Left ventricle myocardium superior (tissue), 1 donor: ENCODE measurements at places on chromosomes 12 and 14. TPM values are rescaled to one million over a fixed set of nuclear protein-coding genes. Genes with fewer than 3 reads are reported as not detected.
A peak's percentile ranks its signal among the peaks of the same experiment; 100 is the strongest.

DNA sequence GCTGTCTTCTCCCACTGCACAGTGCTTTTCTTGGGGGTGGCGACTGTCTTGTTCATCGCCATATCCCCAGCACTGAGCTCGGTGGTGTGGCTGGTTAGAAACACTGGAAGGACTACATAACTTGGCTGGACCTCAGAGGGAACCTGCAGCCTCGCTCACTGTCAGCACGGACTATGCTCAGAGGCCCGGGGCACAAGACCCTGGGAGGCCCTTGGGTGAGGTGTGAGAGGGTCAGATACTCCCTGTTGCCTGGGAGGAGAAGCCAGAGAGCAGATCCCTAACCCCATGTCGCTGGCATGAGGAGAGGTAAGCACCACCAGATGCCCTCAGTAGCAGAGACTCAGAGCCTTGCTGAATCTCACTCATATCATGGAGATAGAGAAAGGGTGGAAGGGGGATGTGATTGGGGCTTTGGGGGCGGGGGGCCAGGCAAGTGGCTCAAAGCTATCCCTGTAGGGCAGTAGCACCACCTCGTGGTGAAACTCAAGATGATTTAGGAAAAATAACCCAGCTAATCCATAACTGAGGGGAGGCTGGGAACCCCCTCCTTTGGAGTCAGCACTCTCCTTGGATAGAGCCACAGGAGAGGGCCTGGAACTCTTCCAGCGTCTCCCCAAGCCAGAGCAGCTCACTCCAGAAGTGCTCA lies 18.7 kb upstream of the HDAC7 start:
- no peak for DNase-seq

SYT1 gene
- total RNA-seq, result 0.17 TPM

- DNase-seq, result no peak
Measured at GRCh38 chr12:27672643-27673042, 23.6 kb upstream of the REP15 start.

DNA sequence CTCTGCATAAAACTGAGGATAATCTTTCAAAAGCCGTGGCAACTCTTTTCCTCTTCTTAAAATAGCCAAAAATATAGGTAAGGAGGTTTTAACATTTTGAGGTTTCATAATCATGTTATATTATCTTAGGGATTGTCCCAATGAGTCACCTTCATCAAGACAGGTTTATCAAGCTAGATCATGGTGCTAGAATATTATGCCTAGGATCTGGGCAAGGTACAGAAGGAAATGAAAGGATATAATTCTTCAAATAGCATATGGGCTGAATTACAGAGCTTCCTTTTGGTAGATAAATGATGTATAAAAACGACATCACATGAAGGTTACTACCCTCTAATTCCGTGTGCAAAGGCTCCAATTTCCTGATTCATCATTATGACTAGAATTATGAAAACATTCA lies 28.6 kb upstream of the TBC1D15 start:
- no peak for DNase-seq

ISM2 gene
- total RNA-seq, result 0.25 TPM

- no peak for DNase-seq
Measured at GRCh38 chr14:20630340-20631022, 11.0 kb downstream of the OR6S1 start.

- no peak for DNase-seq
Measured at GRCh38 chr14:77708749-77709148, 846 bp downstream of the SLIRP start.

DNA sequence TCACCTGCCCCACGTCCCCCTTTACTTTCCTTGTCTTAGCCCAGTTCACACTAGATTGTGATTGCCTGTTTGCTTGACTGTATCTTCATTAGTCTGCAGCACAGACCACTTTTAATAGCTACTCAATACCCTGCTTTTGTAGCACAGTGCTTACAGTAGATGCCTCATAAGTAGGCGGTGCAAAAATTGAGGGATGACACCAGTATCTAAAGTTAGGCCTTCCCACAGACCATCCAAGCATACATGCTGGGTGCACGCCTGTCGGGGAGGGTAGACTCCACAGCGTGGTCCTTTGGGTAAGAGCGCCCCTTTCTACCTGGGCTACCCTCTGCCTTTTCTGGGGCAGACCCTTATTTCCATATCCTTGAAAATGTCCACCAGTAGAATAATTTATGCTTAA lies 140.8 kb downstream of the GCH1 start:
- DNase-seq, result no peak

GRCh38 chr12:4817880-4818279 lies 91.8 kb upstream of the KCNA1 start:
- peak; percentile 57 for DNase-seq

GRCh38 chr12:17371491-17372215 lies 718.3 kb downstream of the RERGL start:
- no peak for DNase-seq

- DNase-seq, result no peak
Measured at GRCh38 chr12:39866135-39866534, 239.7 kb downstream of the SLC2A13 start.

DNA sequence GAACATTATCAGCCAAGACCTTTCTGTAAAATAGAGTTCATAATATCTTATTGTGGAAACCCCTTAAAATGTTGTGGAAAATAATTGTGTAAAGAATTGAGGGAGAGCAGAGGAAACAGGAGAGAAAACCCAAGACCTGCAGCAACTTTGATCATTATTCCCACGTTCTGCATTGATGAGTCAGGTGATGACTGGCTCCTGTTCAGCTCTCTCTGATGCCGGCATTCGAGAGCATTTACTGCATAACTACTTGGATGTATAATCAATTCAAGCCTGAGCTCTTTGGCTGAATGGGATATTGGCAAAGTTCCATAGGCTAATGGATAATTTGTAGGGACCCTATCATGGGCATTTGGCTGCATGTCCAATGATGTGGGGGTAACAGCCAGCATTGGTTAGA lies 176.3 kb upstream of the ARID2 start:
- DNase-seq, result no peak

DNA sequence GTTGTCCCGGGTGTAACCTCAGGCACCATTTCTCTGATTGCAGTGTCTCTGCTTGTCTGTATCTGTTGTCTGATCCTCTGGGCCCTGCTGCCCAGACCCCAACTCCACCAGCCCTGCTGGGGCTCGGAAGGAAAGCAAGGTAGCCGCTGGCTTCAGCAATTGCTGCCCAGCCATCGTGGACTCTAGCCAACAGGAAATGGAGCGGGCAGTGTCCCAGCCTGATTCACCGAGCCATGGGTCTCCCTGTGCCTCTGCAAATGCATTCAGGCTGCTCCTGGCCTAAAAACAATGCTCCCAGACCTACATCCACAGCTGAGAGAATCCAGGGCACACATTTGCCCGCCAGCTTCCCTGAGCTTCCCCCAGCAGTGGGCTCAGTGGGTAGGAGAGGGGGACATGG lies 9.2 kb downstream of the TUNAR start:
- DNase-seq, result no peak
